ENCODE measurements at places on chromosomes 2 and 18. TPM values are rescaled to one million over a fixed set of nuclear protein-coding genes. Genes with fewer than 3 reads are reported as not detected.

STPG4 gene
- 0.20 TPM for total RNA-seq

TNFAIP6 gene
- 10.0 TPM for total RNA-seq

UGT1A3 gene
- total RNA-seq: not detected

SLC8A1 gene
- total RNA-seq: 116 TPM

CAPN13 gene
- not detected for total RNA-seq

C18orf54 gene
- total RNA-seq: 2.7 TPM

RPL31 gene
- 737 TPM for total RNA-seq

Data from smooth muscle cell of the pulmonary artery (primary cell).